ENCODE measurements at places on chromosomes 1 and 21.

DNA sequence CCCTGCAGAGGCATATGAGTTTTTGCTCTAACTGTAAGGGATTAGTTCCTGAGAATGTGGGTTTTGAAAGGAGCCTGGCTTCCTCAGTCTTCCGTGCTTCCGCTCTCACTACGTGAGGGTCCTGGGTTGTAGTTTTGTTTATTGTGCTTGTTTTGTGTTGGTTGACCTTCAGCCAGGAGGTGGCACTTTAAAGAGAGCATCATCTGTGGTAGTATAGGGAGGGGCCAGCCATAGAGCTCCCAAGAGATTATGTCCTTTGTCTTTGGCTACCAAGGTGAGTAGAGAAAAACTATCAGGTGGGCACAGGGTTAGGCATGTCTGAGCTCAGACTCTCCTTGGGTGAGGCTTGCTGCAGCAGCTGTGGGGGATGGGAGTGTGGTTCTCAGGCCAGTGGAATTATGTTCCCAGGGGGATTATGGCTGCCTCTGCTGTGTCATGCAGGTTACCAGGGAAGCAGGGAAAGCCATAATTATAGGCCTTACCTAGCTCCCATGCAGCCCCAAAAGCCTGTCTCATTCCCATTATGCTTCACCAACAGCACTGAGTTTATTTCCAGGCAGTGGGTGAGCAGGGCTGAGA lies 23.5 kb downstream of the CYP4B1 start:
- no peak for DNase-seq

DNA sequence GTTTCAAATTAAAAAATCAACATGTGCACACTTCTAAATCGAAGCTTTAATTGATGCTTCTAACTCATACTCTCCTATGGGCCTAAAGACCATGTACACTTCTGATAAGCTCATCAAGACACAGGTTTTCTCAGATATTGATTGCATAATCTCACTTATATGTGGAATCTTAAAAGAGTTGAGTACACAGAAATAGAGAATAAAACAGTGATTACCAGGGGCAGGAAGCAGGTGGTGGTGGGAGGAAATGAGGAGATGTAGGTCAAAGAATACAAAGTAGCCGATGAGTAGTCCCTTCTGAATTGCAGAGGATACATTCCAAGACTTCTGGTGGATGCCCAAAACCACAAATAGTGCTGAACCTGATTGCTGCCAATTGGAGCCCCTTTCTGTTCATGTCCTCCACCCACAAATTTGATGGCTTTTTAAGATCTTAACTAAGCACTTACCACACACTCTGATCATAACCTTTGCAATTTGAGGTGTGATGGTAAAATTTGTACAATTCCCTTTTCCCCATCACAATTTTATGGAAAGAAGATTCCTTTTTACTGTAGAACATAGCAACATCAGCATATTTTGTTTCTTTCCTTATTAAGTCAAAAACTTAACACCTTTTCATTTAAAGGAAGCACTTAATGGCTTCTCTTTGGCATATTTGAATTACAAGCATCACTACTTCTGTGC lies 3.3 kb upstream of the CD1B start:
- no peak for DNase-seq

GRCh38 chr1:55272994-55273393 lies 57.8 kb upstream of the USP24 start:
- no peak for DNase-seq

GRCh38 chr1:210541680-210542358 lies 213.1 kb downstream of the HHAT start:
- no peak for DNase-seq

DNA sequence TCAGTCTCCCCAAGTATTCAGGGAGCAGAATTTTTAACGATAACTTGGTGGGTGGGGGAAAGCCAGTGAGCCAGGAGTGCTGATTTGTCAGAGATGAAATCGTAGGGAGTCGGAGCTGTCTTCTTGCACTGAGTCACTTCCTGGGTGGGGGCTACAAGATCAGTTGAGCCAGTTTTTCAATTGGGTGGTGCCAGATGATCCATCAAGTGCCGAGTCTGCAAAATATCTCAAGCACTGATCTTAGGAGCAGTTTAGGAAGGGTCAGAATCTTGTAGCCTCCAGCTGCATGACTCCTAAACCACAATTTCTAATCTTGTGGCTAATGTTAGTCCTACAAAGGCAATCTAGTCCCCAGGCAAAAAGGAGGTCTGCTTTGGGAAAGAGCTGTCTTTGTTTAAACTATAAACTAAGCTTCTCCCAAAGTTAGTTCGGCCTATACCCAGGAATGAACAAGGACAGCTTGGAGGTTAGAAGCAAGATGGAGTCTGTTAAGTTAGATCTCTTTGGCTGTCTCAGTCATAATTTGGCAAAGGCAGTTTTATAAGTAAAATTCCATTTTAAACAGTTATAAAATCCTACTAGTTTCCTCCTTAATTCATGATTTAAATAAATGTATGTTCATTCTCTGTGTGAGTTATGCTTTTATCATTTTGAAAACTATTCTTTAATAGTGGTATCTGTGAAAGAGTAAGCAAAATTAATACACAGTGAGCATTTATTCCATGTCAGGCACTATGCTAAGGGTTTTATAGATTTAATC lies 51.7 kb downstream of the SLC16A1 start:
- no peak for DNase-seq

DNA sequence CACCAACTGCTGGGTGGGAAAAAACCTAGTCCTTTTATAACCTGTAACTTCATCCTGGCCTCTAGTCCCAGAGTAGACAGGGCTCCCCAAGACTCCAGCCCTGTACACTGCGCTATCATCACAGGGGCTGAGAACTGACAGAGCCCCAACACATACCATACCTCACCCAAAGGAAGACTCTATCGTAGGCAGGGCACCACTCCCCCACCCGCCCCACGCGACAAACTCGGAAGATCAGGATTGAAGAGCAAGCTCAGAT lies 15.8 kb downstream of the INPP5B start:
- peak; percentile 11 for DNase-seq

DNA sequence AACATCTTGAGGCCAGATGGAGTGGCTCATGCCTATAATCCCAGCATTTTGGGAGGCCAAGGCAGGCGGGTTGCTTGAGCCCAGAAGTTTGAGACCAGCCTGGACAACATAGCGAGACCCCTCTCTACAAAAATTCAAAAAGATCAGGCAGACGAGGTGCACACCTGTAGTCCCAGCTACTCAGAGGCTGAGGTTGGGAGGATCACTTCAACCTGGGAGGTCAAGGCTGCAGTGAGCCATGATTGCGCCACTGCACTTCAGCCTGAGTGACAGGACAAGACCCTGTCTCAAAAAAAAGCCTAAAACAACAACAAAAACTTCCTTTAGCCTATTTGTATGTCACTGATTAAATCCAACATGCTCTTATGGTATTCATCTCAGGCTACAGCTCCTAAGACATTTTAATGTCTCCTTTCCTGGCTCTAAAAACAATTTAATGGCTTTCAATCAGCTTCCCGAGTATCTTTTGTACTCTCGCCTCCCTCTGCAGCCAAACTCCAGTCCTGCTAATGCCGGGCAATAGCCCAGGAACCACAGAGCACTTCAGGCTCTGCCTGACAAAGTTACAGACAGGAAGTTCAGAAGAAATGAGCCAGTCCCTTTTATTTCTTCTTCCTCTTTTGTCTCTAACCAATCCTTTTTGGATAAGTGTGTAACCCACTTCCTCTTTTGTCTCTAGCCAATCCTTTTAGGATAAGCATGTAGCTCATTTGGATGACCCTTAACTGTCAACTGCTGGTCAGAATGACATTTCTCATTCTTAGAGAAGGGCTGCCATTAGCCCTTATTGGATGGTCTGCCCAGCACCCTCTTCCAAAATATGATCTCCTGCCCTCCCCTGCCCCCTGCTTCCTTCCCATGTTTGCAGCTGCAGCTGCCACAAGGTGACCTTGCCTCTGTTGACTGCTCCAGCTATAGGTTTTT lies 6.6 kb upstream of the DOP1B start:
- DNase-seq: no peak

DNA sequence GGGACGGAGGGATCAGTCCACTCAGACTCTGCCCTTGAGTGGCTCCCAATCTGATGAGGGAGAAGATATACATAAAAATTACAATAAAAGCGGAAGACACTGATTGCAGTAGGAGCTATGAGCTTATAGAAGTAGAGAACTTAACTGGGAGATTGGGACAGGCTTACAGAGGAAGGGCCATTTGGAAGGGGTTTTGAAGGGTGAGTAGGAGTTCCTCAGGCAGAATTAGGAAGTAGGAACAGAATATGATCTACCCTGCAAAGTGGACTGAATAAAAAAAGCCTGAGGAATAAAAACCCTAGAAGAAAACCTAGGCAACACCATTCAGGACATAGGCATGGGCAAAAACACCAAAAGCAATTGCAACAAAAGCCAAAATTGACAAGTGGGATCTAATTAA lies 9.2 kb upstream of the WASF2 start:
- DNase-seq: no peak

DNA sequence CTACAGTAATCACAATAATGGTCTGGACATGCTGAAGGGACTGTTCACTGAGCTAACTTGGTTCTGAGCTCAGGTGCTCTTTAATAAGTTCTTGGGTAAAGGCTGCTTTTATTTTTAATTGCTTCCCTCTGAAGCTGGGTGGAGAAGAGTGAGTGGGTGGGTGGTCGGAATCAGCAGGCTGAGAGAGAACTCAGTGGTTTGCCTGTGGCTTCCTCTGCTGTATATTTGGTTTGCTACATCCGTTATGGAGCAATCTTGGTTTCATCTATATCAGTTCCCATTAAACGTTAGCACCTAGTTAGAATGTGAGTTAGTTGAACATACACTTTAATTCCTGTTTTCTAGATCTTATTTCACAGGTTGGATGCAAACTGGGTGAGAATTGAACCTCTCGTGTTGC lies 23.3 kb downstream of the CNIH4 start:
- no peak for DNase-seq

DNA sequence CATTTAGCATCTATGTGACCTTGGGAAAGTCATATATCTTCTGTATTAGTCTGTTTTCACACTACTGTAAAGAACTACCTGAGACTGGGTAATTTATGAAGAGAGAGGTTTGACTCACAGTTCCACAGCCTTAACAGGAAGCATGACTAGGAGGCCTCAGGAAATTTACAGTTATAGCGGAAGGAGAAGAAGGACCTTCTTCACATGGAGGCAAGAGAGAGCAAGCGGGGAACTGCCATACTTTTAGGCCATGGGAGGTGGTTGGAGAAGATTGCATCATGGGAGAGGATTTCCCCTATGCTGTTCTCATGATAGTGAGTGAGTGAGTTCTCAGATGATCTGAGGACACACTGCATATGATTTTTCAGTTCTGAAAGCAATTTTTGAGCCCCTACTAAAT lies 87.9 kb downstream of the CLEC20A start:
- no peak for DNase-seq

DNA sequence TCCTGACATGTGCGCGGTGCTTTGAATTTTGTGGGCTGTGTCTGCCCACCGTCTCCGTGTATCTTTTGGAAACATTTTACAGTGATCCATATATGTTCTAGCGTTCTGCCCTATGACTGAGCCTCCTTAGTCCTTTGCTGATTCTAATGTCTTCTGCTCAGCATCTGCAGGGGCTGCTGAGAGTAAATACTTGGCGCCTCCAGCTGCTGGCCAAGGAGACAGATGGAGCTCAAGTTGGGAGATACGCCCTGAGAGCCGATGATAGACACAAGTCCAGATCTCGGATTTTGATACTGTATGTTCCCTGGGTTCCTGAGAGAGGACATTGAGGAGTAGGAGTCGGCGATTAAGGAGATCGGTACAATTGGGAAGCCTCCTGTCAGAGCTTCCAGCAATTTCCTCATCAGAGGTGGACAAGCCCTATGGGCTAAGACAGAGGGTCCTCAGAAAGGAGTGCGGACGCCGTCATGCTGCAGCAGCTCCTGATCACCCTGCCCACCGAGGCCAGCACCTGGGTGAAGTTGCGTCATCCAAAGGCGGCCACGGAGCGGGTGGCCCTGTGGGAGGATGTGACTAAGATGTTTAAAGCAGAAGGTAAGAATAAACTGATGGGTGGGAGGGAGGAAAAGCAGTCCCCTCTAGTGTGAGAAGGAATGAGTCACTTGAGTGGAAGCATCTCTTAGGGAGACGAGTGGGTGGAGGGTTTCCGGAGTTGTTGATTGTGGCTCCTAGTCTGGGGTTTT lies 390 bp downstream of the ZFP69B start:
- DNase-seq: peak; percentile 40

GRCh38 chr1:91833946-91834345 lies 52.0 kb downstream of the TGFBR3 start:
- no peak for DNase-seq

GRCh38 chr1:117128323-117129079 lies 7.0 kb upstream of the TRIM45 start:
- peak; percentile 25 for DNase-seq

DNA sequence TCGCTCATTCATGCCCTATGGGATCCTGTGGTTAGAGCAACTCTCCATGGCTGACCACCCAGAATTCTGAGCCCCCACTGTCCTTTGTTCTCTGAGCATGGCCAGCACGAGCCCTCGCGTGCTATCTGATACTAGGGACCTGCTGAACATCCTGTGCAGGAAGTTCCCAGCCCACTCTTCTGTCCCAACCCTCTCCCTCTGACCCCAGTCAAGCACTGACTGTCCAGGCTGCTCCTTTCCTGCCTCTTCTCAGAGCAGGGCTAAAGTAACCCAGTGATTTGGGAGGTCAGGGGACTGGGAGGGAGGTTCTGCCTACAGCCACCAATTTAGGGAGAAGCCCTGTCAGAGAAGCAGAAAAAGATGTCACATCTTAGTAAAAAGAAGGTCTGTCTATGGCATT lies 21.2 kb downstream of the CYP4B1 start:
- no peak for DNase-seq

GRCh38 chr1:219085988-219086387 lies 87.7 kb upstream of the LYPLAL1 start:
- DNase-seq: no peak

GRCh38 chr1:183025010-183025337 lies 1.8 kb downstream of the LAMC1 start:
- no peak for DNase-seq

DNA sequence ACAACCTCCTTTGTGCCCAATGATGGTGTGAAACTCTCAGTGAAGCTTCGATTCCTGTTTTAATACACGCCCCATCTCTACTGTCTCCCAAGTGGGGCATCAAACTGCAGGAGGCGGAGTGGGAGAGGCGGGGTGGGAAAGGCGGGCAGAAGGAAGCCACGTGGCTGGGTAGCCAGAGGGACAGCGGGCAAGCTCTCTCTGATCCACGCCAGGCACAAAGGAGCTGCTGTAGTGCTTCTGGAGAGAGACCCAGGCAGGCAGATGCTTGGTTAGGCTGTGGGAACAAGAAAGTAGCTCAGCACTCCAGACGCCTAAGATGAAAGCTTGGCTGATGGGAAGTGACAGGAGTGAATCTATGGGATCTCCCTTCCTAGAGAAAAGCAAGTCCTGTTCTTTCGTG lies 25.7 kb downstream of the TRIM67 start:
- DNase-seq: no peak

GRCh38 chr1:3779265-3779911 lies 6.8 kb downstream of the SMIM1 start:
- DNase-seq: no peak

GRCh38 chr1:95393434-95393833 lies 159.4 kb downstream of the RWDD3 start:
- no peak for DNase-seq

DNA sequence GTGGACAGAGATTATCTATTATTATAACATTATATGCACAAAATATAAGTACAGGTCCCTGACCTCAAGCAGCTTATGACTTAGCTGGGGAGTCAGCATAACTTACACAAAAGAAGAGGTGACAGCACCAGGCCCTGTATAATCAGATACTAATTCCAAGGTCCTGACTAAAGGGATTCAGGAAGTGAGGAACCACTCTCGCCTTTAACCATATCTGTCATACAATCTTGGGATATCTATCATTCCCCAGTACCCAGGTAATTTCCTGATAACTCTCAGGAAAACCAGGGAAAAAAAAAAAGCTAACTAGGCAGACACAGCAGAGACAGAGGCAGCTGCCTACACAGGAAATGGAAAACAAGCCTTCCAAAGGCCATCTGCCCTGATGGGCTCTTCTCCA lies 78.5 kb upstream of the CAMK1G start:
- no peak for DNase-seq
